ENCODE measurements at places on chromosomes 11 and 22.
A peak's percentile ranks its signal among the peaks of the same experiment; 100 is the strongest.

GRCh38 chr11:87431392-87431791 lies 393.7 kb downstream of the TMEM135 start:
- no peak overlapping the region for H3K4me3 ChIP-seq
- H3K27ac ChIP-seq, result no peak overlapping the region
- no peaks in the 10 kb centered on the region for H3K4me1 ChIP-seq
- no peaks in the 10 kb centered on the region for H3K36me3 ChIP-seq

- H3K27ac ChIP-seq, result no peak overlapping the region
- H3K27me3 ChIP-seq, result no peaks in the 10 kb centered on the region
- no peak overlapping the region for H3K4me3 ChIP-seq
- no peak for DNase-seq
These were observed 124.2 kb upstream of the PITPNB start for GRCh38 chr22:28043266-28043665.

- no peaks in the 10 kb centered on the region for H3K36me3 ChIP-seq
- no peaks in the 10 kb centered on the region for H3K27me3 ChIP-seq
- no peak for DNase-seq
These were observed 306.8 kb downstream of the TBC1D22A start for GRCh38 chr22:47069270-47069669.

GRCh38 chr11:27255447-27255828 lies 107.6 kb downstream of the CCDC34 start:
- H3K4me1 ChIP-seq, result no peaks in the 10 kb centered on the region
- no peak overlapping the region for H3K27ac ChIP-seq
- no peaks in the 10 kb centered on the region for H3K27me3 ChIP-seq
- DNase-seq, result no peak
- no peaks in the 10 kb centered on the region for H3K36me3 ChIP-seq

DNA sequence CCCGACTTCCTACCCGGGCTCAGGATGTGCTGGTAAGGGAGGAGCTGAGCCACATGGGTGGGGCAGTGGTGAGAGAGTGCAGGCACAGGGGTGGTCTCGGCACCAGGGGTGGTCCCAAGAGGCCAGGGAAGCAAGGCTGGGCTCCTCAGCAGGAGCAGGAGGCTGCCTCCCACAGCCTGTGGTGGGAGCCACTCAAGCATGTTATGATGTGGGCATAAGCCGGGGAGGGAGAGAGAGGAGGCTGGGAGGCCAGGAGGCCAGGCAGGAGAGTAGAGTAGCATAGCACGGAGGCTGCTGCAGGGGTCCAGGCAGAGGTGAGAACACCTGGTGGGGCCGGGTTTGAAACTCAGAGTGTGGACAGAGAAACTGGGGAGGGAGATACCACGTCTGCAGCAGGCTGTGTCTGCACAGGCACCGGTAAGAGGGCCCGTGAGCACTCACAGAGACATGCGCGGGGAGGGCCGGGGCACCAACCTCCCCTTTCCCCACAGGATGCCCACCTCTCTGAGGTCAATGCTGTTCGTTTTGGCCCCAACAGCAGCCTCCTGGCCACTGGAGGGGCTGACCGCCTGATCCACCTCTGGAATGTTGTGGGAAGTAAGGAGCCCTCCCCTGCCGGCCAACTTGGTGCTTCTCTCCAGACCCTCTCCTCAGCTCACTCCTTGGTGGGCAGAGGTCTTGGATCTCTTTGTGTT lies 10.7 kb downstream of the ATG16L2 start:
- H3K4me1 ChIP-seq, result peaks cover 28% of the 10 kb centered on the region
- peak; percentile 4 for DNase-seq
- no peaks in the 10 kb centered on the region for H3K27me3 ChIP-seq
- H3K4me3 ChIP-seq, result no peak overlapping the region

GRCh38 chr11:32259641-32260081 lies 168.8 kb downstream of the RCN1 start:
- peak; percentile 83 for DNase-seq
- peaks cover 5% of the 10 kb centered on the region for H3K4me1 ChIP-seq
- H3K36me3 ChIP-seq, result no peaks in the 10 kb centered on the region
- H3K27ac ChIP-seq, result peak overlapping the region; percentile 8
- no peak overlapping the region for H3K4me3 ChIP-seq

- no peak overlapping the region for H3K4me3 ChIP-seq
- H3K4me1 ChIP-seq, result no peaks in the 10 kb centered on the region
- H3K27ac ChIP-seq, result no peak overlapping the region
- H3K36me3 ChIP-seq, result no peaks in the 10 kb centered on the region
- no peaks in the 10 kb centered on the region for H3K27me3 ChIP-seq
These were observed 334.5 kb upstream of the NCAM1 start for GRCh38 chr11:112626731-112627130.

- H3K4me1 ChIP-seq, result peaks cover 13% of the 10 kb centered on the region
- no peak overlapping the region for H3K27ac ChIP-seq
- H3K27me3 ChIP-seq, result no peaks in the 10 kb centered on the region
These were observed 32.2 kb upstream of the LYVE1 start for GRCh38 chr11:10600570-10601248.

DNA sequence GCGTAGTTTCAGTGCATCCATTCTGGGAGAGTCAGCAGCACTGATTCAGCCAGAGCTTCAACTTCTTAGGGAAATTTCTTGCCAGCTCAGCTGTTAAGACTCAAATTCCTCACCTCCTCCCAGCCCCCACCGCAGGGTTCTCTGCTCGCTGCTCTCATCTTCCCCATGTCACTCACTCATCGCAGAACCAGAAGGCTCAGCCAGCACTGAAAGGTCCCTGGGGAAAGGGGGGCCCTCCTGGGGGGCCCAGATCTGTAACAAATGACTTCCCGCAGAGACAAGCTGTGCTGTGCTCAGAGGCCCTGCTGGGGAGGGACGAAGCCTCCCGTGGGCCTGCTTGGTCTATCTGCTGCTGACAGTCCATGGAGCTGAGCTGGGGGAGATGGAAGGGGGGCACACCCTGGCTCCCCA lies 220.6 kb downstream of the NTM start:
- no peak overlapping the region for H3K4me3 ChIP-seq
- no peaks in the 10 kb centered on the region for H3K36me3 ChIP-seq
- DNase-seq, result no peak
- no peak overlapping the region for H3K27ac ChIP-seq

GRCh38 chr11:121437686-121438078 lies 14.4 kb upstream of the SORL1 start:
- no peaks in the 10 kb centered on the region for H3K36me3 ChIP-seq
- H3K27me3 ChIP-seq, result no peaks in the 10 kb centered on the region
- H3K27ac ChIP-seq, result no peak overlapping the region
- H3K4me1 ChIP-seq, result no peaks in the 10 kb centered on the region

DNA sequence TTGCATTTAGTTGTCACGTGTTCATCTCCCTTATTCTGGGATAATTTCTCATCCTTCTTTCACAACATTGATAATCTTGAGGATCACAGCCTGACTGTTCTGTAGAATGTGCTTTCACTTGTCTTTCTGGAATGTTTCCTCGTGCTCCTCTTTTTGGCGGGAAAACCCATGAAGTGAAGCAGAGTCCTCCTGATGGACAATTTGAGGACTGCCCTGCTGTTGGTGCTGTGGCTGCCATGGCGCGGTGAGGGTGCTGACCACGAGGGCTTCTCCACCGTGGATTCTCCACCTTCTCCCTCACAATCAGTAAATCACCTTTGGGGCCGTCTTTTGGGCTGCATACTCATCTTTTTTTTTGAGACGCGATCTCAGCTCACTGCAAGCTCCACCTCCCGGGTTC lies 946.9 kb downstream of the BRD1 start:
- no peak overlapping the region for H3K27ac ChIP-seq
- no peaks in the 10 kb centered on the region for H3K4me1 ChIP-seq
- H3K36me3 ChIP-seq, result no peaks in the 10 kb centered on the region
- peaks cover 42% of the 10 kb centered on the region for H3K27me3 ChIP-seq
- DNase-seq, result no peak

- H3K4me3 ChIP-seq, result no peak overlapping the region
- H3K4me1 ChIP-seq, result peaks cover 12% of the 10 kb centered on the region
- no peaks in the 10 kb centered on the region for H3K36me3 ChIP-seq
These were observed 63.1 kb downstream of the DHCR7 start for GRCh38 chr11:71385091-71385490.

GRCh38 chr11:129117595-129118350 lies 74.4 kb downstream of the ARHGAP32 start:
- no peak overlapping the region for H3K4me3 ChIP-seq
- no peaks in the 10 kb centered on the region for H3K4me1 ChIP-seq
- peak; percentile 74 for DNase-seq
- H3K27ac ChIP-seq, result no peak overlapping the region
- no peaks in the 10 kb centered on the region for H3K36me3 ChIP-seq
- no peaks in the 10 kb centered on the region for H3K27me3 ChIP-seq

DNA sequence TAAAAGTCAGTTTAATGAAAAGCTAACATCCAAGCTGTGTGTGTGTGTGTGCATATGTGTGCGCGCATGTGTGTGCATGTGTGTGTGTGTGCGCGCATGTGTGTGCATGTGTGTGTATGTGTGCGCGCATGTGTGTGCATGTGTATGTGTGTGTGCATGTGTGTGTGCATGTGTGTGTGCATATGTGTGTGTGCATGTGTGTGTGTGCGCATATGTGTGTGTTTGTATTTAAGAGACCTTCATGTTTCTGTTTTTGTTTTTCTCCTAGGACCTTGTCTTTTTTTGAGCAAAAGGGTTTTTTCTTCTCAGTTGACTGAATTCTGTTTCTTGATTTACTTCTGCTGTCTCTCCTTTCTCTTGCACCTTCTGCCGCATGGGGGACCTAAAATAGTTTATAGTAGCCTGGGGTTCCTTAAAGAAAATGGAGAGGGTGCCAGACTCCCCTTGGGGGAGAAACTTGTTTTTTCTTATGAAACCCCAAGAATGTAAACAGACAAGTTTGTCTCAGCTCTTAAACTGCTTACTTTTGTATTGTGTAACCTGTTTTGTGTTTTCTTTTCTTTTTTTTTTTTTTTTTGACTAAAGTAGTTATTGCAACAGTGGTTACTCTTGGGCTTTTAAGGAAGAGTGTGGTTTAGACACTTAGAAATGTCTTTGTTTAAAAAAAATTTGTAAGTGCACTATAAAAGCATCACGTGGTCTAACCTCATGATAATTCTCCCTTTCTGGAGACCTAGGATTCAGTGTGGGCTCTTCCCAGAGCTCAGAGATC lies 53.0 kb downstream of the OSBPL5 start:
- H3K4me3 ChIP-seq, result no peak overlapping the region
- DNase-seq, result no peak
- no peak overlapping the region for H3K27ac ChIP-seq
- no peaks in the 10 kb centered on the region for H3K4me1 ChIP-seq
- H3K36me3 ChIP-seq, result no peaks in the 10 kb centered on the region
- no peaks in the 10 kb centered on the region for H3K27me3 ChIP-seq

DNA sequence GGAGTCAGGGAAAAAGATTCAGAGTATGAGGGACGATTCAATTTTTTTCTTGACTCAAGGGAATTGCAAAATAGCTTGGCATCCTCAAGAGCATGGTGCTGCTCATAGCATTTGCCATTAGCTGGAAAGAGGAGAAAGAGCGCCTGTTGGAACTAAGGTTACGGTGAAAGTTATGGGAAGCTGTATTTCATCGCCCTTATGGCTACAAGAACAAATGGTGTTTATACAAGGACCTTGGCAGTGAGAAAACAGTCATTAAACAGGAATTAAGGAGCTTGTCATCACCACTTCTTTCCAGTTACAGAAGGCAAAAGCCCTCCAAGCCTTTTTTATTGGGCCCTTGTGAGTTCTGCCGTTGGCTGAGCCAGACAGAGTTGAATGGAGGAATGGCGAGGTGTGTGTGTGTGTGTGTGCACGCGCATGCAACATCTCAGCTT lies 74.2 kb downstream of the ALX4 start:
- H3K4me3 ChIP-seq, result no peak overlapping the region
- no peaks in the 10 kb centered on the region for H3K36me3 ChIP-seq
- no peak overlapping the region for H3K27ac ChIP-seq
- no peak for DNase-seq
- no peaks in the 10 kb centered on the region for H3K27me3 ChIP-seq

DNA sequence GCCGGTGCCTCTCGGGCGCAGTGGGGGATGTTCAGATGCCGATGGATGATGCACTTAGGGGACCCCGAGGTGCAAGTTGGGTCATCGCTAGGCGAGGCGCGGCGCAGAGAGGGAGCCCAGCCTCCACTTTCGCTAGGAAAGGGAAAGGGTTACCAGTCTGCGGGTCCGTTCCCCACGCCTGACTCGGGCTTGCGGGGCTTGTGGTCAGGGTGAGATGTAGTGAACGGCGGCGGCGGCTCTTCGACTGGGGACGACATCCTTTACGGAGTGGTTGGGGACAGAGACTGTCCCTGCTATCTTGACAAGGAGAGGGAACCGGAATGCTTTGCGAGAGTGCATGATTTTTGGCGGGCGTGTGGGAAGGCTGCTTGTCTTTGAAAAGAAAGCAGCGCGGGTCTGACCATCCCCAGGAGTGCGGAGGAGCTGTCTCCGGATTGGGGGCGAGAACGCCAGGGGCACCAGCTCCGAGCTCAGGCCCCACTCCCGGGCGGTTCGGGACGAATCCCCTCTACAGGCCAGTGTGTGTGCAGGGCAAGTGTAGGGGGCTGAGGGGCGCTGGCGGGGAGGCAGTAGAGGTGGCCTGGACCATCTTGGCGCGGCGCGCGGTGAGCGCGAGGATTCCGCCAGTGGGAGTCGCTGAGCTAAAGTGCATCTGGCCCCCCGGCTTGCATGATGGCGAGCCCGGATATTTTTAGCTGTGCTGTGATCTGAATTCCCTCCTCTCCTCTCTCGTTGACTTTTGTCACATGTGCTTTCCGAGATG lies 1.1 kb downstream of the FAT3 start:
- H3K27me3 ChIP-seq, result no peaks in the 10 kb centered on the region
- no peaks in the 10 kb centered on the region for H3K36me3 ChIP-seq
- H3K4me1 ChIP-seq, result no peaks in the 10 kb centered on the region
- no peak overlapping the region for H3K4me3 ChIP-seq

- no peaks in the 10 kb centered on the region for H3K36me3 ChIP-seq
- H3K27ac ChIP-seq, result no peak overlapping the region
- no peaks in the 10 kb centered on the region for H3K4me1 ChIP-seq
- no peak overlapping the region for H3K4me3 ChIP-seq
- H3K27me3 ChIP-seq, result peaks cover 86% of the 10 kb centered on the region
- no peak for DNase-seq
These were observed 9.4 kb upstream of the MRPL23 start for GRCh38 chr11:1937616-1938342.

DNA sequence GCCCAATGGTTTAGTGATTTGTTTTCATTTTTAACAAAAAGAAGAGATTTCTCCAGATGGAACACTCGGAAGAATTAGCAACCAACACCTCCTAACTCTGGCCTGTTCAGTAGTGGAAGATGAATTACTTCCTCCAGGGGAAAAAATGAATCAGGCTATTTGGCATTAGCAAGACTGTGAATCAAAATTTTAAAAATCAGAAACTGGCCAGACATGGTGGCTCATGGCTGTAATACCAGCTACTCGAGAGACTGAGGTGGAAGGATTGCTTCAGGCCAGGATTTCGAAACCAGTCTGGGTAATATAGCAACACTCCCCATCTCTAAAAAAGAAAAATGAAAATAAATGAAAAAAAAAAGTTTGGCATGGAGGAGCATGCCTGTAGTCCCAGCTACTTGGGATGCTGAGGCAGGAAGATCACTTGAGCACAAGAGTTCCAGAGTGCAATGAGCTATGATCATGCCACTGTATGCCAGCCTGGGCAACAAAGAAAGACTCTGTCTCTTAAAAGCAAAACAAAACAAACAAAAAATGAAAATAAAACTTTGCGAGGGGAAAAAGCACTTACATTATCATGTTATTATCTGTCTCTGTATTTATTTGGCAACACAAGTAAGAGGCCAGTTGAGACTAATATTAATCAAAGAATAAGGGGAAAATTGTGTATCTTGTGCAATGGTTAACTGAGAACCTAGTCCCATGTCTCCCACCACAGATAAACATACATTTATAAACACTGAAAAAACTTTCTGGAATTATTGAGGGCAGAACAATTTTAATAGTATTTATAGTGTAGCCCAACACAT lies 796.3 kb upstream of the ANO3 start:
- H3K4me1 ChIP-seq, result no peaks in the 10 kb centered on the region
- H3K27me3 ChIP-seq, result no peaks in the 10 kb centered on the region
- DNase-seq, result no peak

GRCh38 chr11:2530855-2531200 lies 86.0 kb downstream of the KCNQ1 start:
- no peak overlapping the region for H3K4me3 ChIP-seq
- H3K27me3 ChIP-seq, result no peaks in the 10 kb centered on the region
- no peak for DNase-seq
- no peak overlapping the region for H3K27ac ChIP-seq
- peaks cover 22% of the 10 kb centered on the region for H3K4me1 ChIP-seq

Measured in MM.1S (cell line).